Calu3 (cell line): ENCODE measurements at places on chromosomes 4 and X. TPM values are rescaled to one million over a fixed set of nuclear protein-coding genes. Genes with fewer than 3 reads are reported as not detected.

DNA sequence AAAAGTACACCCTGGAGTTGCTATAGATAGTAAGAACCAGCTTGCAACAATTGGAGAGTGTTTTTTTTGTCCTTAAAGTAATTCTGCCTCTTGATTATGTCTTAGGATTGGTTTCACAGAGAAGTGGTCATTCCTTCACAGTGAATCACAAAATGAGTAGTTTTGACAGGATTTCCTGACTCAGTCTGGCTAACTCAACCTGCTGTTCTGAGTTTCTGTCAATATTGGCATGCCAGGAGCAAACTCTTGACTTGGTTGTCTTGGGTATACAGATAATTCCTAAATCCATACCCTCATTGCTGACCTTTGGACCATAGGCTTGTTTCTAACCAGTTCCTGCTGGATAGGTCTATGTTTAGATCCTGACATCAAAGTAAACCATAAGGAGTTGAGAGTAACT lies 9.4 kb downstream of the FHIP1A start:
- peak overlapping the region; percentile 63 for H3K27ac ChIP-seq
- no peak overlapping the region for H3K4me3 ChIP-seq
- peaks cover 30% of the 10 kb centered on the region for H3K4me1 ChIP-seq
- peak; percentile 10 for DNase-seq
- no peaks in the 10 kb centered on the region for H3K27me3 ChIP-seq
- no peaks in the 10 kb centered on the region for H3K36me3 ChIP-seq

PF4V1 gene
- total RNA-seq = not detected in 2 replicates

DNA sequence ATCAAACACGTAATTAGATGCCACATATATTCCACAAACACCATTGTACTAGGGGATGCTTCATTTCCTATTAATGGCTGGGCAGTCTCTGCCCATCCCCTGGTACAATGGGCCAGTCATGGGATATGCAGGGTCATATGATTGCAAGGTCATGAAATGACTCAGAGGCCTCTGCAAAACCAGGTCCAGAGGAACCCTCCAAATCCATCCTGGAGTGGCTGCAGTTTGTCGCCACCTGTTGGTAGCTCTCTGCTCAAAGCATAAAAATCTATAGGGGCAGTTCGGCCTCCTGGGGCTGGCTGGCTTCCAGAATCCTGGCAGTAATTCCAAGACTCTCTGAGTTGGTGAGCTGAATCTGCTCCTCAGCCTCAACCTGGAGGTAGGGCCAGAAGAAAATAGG lies 22.9 kb upstream of the PUDP start:
- peak; percentile 10 for DNase-seq
- H3K27ac ChIP-seq = no peak overlapping the region
- no peaks in the 10 kb centered on the region for H3K4me1 ChIP-seq
- no peaks in the 10 kb centered on the region for H3K27me3 ChIP-seq
- H3K4me3 ChIP-seq = no peak overlapping the region

PPP1R2C gene
- not detected in 2 replicates for total RNA-seq

- no peaks in the 10 kb centered on the region for H3K27me3 ChIP-seq
- no peak overlapping the region for H3K27ac ChIP-seq
- no peak for DNase-seq
Measured at GRCh38 chrX:8714164-8714563, 17.8 kb downstream of the ANOS1 start.

GRCh38 chr4:126361287-126361686 lies 1046.5 kb downstream of the FAT4 start:
- DNase-seq = no peak
- H3K27me3 ChIP-seq = no peaks in the 10 kb centered on the region
- no peak overlapping the region for H3K4me3 ChIP-seq
- no peak overlapping the region for H3K27ac ChIP-seq

GRCh38 chr4:13592220-13592619 lies 35.3 kb downstream of the BOD1L1 start:
- H3K36me3 ChIP-seq = peaks cover 11% of the 10 kb centered on the region
- no peaks in the 10 kb centered on the region for H3K27me3 ChIP-seq
- no peaks in the 10 kb centered on the region for H3K4me1 ChIP-seq
- H3K27ac ChIP-seq = no peak overlapping the region
- no peak for DNase-seq

- no peak overlapping the region for H3K4me3 ChIP-seq
- peaks cover 6% of the 10 kb centered on the region for H3K36me3 ChIP-seq
- no peaks in the 10 kb centered on the region for H3K27me3 ChIP-seq
Measured at GRCh38 chr4:159224408-159224807, 121.5 kb downstream of the RAPGEF2 start.

DNA sequence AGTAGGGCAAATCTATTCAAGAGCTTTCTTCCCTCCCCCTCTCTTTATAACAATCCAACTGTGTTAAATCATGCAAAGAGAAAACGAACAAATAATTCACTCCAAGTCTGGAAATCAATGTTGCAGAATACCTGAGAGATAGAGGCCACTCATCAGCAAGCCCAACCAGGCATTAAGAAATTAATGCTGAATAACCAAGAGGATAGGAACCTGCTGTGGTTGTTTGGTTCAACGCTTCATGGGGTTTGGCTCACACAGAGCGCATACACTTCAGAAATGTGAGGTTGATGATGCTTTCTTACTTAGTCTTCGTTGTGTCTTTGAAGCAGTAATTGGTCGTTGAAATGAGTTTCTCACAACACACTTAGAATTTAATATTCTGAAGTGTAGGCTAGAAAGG lies 1540.0 kb upstream of the PABPC4L start:
- no peak overlapping the region for H3K4me3 ChIP-seq
- H3K36me3 ChIP-seq = no peaks in the 10 kb centered on the region
- H3K4me1 ChIP-seq = peaks cover 12% of the 10 kb centered on the region
- H3K27ac ChIP-seq = no peak overlapping the region
- no peaks in the 10 kb centered on the region for H3K27me3 ChIP-seq

GRCh38 chrX:46803140-46803539 lies 33.7 kb upstream of the RP2 start:
- no peak overlapping the region for H3K4me3 ChIP-seq
- H3K36me3 ChIP-seq = no peaks in the 10 kb centered on the region
- H3K27me3 ChIP-seq = no peaks in the 10 kb centered on the region
- no peak overlapping the region for H3K27ac ChIP-seq
- DNase-seq = peak; percentile 41

PCGF3 gene
- 29.5 and 30.0 TPM in 2 replicates for total RNA-seq

DNA sequence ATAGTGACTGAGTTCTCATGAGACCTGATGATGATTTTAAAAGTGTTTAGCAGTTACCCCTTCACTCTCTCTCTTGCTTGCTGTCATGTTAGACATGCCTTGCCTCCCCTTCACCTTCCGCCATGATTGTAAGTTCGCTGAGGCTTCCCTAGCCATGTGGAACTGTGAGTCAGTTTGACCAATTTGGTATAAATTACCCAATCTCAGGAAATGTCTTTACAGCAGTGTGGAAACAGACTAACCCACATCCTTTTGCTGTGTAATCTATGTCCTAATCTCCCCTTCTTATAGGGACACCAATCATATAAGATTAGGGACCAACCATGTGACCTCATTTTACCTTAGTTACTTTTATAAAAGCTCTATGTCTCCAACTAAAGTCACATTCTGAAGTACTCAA lies 677.8 kb downstream of the ADGRL3 start:
- no peak overlapping the region for H3K27ac ChIP-seq
- H3K4me3 ChIP-seq = no peak overlapping the region
- H3K4me1 ChIP-seq = no peaks in the 10 kb centered on the region
- H3K27me3 ChIP-seq = no peaks in the 10 kb centered on the region
- no peaks in the 10 kb centered on the region for H3K36me3 ChIP-seq

ADAM29 gene
- not detected in 2 replicates for total RNA-seq

STARD8 gene
- 0.45 and 0.47 TPM in 2 replicates for total RNA-seq

EPHA5 gene
- not detected in 2 replicates for total RNA-seq

DNA sequence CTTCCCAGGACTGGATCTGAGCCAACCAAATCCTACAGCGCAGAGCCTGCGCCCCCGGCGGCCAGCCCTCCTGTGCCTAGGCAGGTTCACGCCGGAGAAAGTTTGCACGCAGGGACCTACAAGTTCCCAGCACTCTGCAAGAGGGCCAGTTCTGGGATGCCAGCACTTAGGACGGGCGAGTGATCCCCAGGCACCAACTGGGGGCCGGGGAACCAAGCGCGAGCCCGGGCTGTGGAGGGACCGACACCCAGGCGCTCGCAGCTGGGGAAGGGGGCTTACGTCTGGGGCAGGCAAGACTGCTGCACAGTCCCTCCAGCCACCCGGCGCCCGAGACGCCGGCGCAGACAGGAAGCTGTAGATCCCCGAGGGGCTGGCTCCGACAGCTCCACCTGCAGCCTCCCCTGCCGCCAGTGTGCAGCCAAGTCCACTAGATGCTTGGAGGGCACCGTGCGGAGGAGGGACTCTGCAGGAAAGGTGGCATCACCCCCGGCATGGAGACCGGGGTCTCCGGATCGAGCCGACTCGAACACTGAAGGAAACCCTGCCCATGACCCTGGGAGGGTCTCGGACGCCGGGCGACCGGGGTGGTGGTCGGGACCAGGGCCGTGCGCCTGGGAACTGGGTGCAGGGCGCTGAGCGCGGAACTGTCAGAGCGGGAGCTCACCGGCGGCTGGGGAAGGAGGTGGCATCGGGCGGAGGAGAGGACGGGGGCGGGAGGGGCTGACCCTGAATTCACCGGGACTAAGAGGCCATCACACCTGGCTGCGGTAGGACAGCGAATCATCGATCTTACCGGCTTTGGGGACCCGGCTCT lies 566 bp downstream of the CORIN start:
- H3K4me3 ChIP-seq = peak overlapping the region; percentile 93
- H3K36me3 ChIP-seq = peaks cover 19% of the 10 kb centered on the region
- peak; percentile 61 for DNase-seq
- H3K4me1 ChIP-seq = no peaks in the 10 kb centered on the region

GRCh38 chr4:100075486-100076270 lies 114.6 kb downstream of the DDIT4L start:
- no peak overlapping the region for H3K27ac ChIP-seq
- H3K4me3 ChIP-seq = no peak overlapping the region
- H3K27me3 ChIP-seq = no peaks in the 10 kb centered on the region
- no peak for DNase-seq
- no peaks in the 10 kb centered on the region for H3K36me3 ChIP-seq
- H3K4me1 ChIP-seq = no peaks in the 10 kb centered on the region

PABPC4L gene
- total RNA-seq = not detected in 2 replicates

DNA sequence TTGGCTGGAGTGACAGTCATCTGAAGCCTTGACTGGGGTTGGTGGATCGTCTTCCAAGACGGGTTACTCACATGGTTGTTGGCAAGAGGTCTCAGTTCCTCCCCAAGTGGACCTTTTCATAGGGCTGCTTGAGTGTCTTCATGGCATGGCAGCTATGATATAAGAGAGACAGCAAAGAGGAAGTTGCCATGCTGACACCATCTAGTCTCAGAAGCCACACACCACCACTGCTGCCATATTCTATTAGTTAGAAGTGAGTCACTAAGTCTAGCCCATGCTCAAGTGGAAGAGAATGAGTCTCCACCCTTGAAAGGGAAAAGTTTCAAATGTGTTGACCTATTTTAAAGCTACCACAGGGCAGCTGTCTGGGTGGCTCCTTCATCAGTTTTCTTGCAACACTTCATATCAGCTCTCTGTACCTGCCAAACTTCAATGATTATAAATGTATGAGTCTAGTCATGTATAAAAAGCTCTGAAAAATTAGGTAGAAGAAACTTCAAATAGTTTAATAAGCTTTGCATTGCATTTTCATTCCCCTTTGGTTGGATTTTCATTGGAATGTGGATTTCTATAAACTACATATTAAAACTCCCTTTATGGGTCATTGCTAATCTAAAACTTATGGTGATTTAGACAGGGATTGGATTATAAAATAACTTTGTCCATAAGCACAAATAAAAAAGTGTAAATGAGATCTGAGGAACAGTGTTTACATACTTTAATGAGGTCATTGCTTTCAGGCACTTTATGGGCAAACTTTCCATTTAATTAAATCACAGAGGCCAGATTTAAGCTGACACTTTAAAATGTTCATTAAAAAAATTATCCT lies 68.0 kb upstream of the ATXN3L start:
- H3K27ac ChIP-seq = no peak overlapping the region
- H3K27me3 ChIP-seq = no peaks in the 10 kb centered on the region
- no peak overlapping the region for H3K4me3 ChIP-seq

GRCh38 chrX:25012793-25013631 lies 2.8 kb downstream of the ARX start:
- peaks cover 9% of the 10 kb centered on the region for H3K36me3 ChIP-seq
- peaks cover 66% of the 10 kb centered on the region for H3K27me3 ChIP-seq
- DNase-seq = no peak
- H3K4me3 ChIP-seq = peak overlapping the region; percentile 96
- peaks cover 16% of the 10 kb centered on the region for H3K4me1 ChIP-seq

ZNF81 gene
- total RNA-seq = 10.5 and 10.7 TPM in 2 replicates

GRCh38 chrX:118049713-118050112 lies 66.9 kb downstream of the KLHL13 start:
- no peaks in the 10 kb centered on the region for H3K36me3 ChIP-seq
- DNase-seq = no peak
- no peaks in the 10 kb centered on the region for H3K4me1 ChIP-seq
- H3K27me3 ChIP-seq = no peaks in the 10 kb centered on the region
- H3K4me3 ChIP-seq = no peak overlapping the region
- no peak overlapping the region for H3K27ac ChIP-seq

GRCh38 chr4:10079912-10080588 lies 36.5 kb downstream of the WDR1 start:
- H3K36me3 ChIP-seq = peaks cover 17% of the 10 kb centered on the region
- no peaks in the 10 kb centered on the region for H3K4me1 ChIP-seq
- H3K4me3 ChIP-seq = no peak overlapping the region
- H3K27me3 ChIP-seq = no peaks in the 10 kb centered on the region
- no peak overlapping the region for H3K27ac ChIP-seq

PDGFRA gene
- total RNA-seq = not detected in 2 replicates

TCEAL6 gene
- total RNA-seq = not detected in 2 replicates

PCDH11X gene
- not detected in 2 replicates for total RNA-seq

DNA sequence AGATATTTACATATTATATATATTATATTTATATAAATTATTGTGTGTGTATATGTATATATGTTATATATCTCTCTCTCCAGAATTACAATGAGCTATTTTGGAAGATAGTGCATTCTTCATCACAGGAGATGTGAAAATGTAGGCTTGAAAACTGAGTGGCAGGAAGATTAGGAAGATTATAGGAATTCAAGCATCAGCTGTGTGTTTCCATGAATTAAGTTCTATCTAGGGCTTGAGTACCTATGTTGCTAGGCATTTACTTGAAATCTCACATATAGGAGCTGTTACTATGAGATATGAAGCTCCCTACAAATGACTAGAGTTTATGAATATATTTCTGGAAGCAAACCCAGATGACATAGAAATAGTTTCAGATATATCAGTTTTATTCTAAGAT lies 328.7 kb downstream of the EPHA5 start:
- H3K36me3 ChIP-seq = no peaks in the 10 kb centered on the region
- H3K27me3 ChIP-seq = no peaks in the 10 kb centered on the region
- no peak for DNase-seq
- no peak overlapping the region for H3K4me3 ChIP-seq
- H3K27ac ChIP-seq = no peak overlapping the region

ATP2B3 gene
- not detected in 2 replicates for total RNA-seq

ACE2 gene
- total RNA-seq = 25.3 and 46.7 TPM in 2 replicates

SEL1L3 gene
- total RNA-seq = 116 and 120 TPM in 2 replicates

GRCh38 chr4:5660185-5660584 lies 48.2 kb downstream of the EVC2 start:
- no peak overlapping the region for H3K4me3 ChIP-seq
- no peaks in the 10 kb centered on the region for H3K4me1 ChIP-seq
- H3K27me3 ChIP-seq = no peaks in the 10 kb centered on the region
- no peak for DNase-seq
- H3K27ac ChIP-seq = no peak overlapping the region
- H3K36me3 ChIP-seq = no peaks in the 10 kb centered on the region

- DNase-seq = no peak
- no peak overlapping the region for H3K4me3 ChIP-seq
- no peaks in the 10 kb centered on the region for H3K36me3 ChIP-seq
Measured at GRCh38 chrX:38318606-38319005, 8.7 kb downstream of the RPGR start.
